ENCODE measurements at places on chromosomes 11 and 22.
A peak's percentile ranks its signal among the peaks of the same experiment; 100 is the strongest.

- DNase-seq = no peak
Measured at GRCh38 chr11:2275334-2276279, 5.2 kb upstream of the ASCL2 start.

- DNase-seq = no peak
Measured at GRCh38 chr22:37182101-37182948, 5.7 kb downstream of the C1QTNF6 start.

- no peak for DNase-seq
Measured at GRCh38 chr11:86156397-86156955, 87.6 kb upstream of the PICALM start.

GRCh38 chr11:2443881-2444820 is at the start of gene TRPM5:
TSS of gene TRPM5 (minus strand) at chr11:2444514. CDS start at chr11:2423036, 21,478 bp downstream.
- DNase-seq = no peak

- no peak for DNase-seq
Measured at GRCh38 chr22:48894064-48894671, 933.5 kb downstream of the BRD1 start.

- no peak for DNase-seq
Measured at GRCh38 chr22:29456211-29456671, 17.9 kb downstream of the RFPL1 start.

DNA sequence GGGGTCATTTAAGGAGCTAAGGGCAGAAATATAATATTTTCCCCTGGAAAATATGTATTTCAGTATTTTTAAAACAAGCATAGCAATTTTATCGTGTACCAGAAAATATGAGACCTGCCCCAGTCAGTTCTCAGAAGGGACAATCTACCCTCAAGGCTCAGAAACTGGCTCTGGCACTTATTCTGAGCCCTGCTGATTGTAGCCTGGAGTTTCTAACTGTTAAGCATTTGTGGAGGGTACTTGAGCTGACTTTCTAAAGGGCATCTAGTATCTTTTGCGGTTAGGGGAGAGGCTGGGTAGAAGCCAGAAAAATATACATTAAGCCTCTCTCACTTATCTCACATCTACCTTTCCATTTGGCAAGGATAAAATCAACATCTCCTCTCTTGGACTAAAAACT is 71.3 kb upstream of the FSHB start:
- DNase-seq = no peak

DNA sequence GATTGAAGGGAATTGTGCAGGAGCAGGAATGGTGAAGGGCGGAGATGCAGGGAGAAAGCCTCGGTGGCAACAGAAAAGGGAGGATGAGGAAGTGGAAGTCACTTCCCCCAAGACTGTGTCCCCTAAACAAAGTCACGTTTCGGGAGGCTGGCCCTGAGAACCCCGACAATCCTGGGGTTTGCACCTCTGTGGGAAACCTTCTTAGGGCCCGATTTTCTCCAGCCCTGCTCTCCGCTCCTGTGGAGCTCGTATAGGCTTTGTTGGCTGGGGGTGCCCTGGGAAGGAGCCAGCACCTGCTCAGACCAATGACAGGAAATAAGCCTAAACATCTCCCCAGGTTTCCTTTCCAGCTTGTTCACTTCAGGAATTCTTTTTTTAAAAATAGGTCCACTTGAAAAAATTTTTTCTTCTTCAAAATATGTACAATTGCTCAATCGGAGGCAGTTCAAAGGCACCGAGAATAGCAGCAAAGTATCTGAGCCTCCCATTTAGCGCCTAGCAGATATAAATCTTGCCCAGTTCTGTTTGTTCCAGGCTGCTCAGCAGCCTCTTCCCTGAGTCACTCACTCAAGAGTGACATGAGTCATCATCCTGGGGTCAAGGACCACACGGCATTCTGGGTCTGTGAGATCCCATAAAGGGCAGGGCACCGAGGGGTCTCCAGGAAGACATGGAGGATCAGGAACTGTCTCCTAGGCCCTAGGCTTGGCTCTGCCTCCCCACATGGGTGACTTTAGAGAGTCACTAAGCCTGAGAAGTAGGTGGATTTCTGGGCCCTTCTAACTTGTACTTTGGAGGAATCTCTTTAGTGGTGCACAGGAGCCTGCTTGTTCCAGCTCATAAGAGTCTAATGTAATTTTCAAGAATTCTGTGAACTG is 34.0 kb downstream of the IRAG1 start:
- DNase-seq = peak; percentile 38

- DNase-seq = no peak
Measured at GRCh38 chr11:12066056-12066798, 44.2 kb upstream of the MICAL2 start.

Measured in hematopoietic multipotent progenitor cell treated with erythropoietin and hydrocortisone succinate and interleukin-3 and kit ligand, for 8 days (in vitro differentiated cells).